CD4-positive, alpha-beta memory T cell (primary cell): ENCODE measurements at places on chromosomes 16 and 17.

GRCh38 chr17:32810690-32811089, 66.2 kb downstream of the MYO1D start:
- no peak for DNase-seq

GRCh38 chr17:63479495-63480184, 2.8 kb downstream of the ACE start:
- DNase-seq = no peak

- peak; percentile 14 for DNase-seq
These were observed 9.4 kb downstream of the METTL9 start for GRCh38 chr16:21608639-21609328.

DNA sequence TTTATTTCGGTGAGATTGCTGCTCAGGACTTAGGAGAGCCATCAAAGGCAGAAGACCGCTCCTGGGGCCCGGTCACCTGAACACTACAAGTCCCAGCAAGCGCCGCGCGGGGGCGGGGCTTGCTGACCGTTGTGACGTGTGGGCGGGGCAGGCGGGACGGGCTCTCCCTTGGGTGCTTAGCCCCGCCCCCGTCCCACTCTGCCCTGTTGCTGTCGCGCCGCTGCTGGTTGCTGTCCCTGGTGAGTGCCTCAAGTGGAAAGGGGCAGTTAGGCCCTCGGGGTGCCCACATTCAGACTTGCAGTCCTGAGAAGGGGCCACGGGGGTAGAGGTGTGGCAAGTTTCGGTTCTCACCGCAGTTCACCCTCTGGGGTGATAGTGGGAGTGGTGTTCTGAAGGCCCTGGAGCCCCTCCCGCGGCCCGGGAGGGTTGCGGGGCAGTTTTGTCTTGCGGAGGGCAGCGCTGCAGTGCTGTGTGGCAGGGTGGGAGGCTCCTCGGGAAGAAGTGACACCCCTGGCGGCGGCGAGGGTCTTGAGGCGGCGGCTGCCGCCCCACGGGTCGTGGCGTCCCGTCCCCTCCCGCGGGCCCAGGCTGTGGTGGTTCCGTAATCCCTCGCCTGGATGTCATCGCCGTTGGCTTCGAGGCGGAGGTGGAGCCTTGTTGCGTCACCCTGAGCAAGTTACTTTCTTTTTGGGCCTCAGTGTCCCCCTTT, at the start of gene CALCOCO2:
Gene CALCOCO2, plus strand, starts transcription at position 196 of the 709 bp plus-strand sequence. CDS start 10,673 bp downstream, outside the sequence.
- peak; percentile 85 for DNase-seq

- DNase-seq = peak; percentile 57
These were observed 13.1 kb downstream of the LYRM9 start for GRCh38 chr17:27879987-27880608.

DNA sequence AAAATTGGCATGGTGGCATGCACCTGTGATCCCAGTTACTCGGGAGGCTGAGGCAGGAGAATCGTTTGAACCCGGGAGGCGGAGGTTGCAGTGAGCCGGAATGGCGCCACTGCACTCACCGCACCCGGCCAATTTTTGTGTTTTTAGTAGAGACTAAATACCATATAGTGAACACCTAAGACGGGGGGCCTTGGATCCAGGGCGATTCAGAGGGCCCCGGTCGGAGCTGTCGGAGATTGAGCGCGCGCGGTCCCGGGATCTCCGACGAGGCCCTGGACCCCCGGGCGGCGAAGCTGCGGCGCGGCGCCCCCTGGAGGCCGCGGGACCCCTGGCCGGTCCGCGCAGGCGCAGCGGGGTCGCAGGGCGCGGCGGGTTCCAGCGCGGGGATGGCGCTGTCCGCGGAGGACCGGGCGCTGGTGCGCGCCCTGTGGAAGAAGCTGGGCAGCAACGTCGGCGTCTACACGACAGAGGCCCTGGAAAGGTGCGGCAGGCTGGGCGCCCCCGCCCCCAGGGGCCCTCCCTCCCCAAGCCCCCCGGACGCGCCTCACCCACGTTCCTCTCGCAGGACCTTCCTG, at the start of gene HBQ1:
Gene HBQ1, plus strand, starts transcription at position 359 of the 575 bp plus-strand sequence. Its CDS starts 28 bp downstream, at position 387.
- no peak for DNase-seq

- DNase-seq = no peak
These were observed 101.2 kb downstream of the KCNJ2 start for GRCh38 chr17:70270554-70270953.

DNA sequence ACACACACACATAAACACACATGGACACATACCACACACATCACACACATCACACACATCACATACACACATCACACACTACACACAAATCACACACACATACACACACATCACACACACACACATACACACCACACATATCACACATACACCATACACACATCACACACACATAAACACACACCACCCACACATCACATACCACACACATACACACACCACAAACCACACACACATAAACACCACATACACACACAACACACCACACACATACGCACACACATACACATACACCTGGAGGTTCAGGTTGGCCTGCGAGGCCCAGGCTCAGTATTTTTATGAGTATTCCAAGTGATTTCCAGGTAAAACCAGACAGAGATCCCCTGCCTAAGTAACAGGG, 279.5 kb downstream of the FOXL1 start:
- no peak for DNase-seq

DNA sequence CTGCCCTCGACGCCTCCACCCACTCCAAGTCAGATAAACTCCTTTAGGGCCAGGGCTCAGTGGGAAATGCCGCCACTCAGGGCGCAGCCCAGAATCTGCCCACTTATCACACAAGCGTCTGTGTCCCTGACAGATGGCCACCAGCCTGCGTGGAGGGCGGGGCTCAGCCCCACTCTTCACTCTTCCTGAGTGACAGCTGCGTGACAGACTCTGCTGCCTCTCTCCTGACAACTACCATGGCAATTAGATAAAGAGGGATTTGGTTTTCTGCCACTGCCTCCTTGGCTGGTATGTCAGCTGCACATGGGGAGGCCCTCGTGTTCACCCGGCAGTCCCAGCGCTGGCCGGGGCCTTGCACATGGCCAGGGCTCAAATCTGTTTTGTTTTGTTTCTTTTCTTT, 96.2 kb downstream of the RTN4RL1 start:
- DNase-seq = no peak

- no peak for DNase-seq
These were observed 3.6 kb downstream of the CLUH start for GRCh38 chr17:2707721-2708584.

- DNase-seq = no peak
These were observed 141.3 kb upstream of the NETO2 start for GRCh38 chr16:47284999-47285398.

- no peak for DNase-seq
These were observed 42.2 kb downstream of the CCDC57 start for GRCh38 chr17:82170412-82170961.

GRCh38 chr17:29363716-29364115, 26.4 kb upstream of the TAOK1 start:
- no peak for DNase-seq
